ENCODE measurements at places on chromosomes 16 and 17.

- DNase-seq = no peak
Observed at GRCh38 chr16:4525069-4525468, 13.5 kb downstream of the CDIP1 start.

DNA sequence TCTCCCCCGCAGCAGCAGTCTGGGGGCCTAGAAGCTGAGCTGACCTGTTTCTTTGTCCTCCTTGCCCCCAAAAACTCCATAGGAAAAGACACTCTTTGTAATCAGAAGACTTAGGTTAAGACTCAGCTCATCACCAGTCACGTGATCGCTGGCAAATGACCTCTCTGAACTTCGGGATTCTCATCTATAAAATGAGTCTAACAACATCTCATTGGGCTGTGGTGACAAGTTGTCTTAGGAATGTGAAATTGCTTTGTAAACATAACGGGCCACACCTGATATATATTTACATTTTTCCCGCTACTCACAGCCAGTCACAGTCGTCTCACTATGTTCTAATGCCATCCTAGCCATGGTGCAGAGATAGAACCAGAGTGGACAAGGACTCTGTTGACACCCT is 86.0 kb upstream of the LHX1 start:
- DNase-seq = no peak

- no peak for DNase-seq
Observed at GRCh38 chr17:78992542-78993212, 13.0 kb upstream of the LGALS3BP start.

- no peak for DNase-seq
Observed at GRCh38 chr17:29063992-29064391, 21.1 kb downstream of the PIPOX start.

DNA sequence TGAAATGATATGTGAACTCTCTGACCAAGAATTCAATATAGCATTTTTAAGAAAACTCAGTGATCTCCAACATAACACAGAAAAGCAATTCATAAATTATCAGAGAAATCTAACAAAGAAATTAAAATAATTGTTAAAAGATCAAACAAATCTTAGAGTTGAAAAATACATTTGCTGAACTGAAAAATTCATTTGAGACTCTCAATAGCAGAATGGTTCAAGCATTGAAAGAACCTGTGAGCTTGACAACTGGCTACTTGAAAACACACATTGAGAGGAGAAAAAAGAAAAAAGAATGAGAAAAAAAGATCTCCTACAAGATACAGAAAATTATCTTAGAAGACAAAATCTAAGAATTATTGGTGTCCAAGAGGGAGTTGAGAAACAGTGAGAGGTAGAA is 203.5 kb downstream of the CEP112 start:
- no peak for DNase-seq

GRCh38 chr16:80743772-80744171 is 60.6 kb downstream of the CDYL2 start:
- no peak for DNase-seq

All from activated CD4-positive, alpha-beta T cell treated with anti-CD3 and anti-CD28 coated beads, Interleukin-2, amount 50 U/mL, for 24 hours (primary cell).